ENCODE measurements at places on chromosomes 16 and 17. TPM values are rescaled to one million over a fixed set of nuclear protein-coding genes. Genes with fewer than 3 reads are reported as not detected.

EPX gene
- 0.26 TPM for polyA plus RNA-seq

DNA sequence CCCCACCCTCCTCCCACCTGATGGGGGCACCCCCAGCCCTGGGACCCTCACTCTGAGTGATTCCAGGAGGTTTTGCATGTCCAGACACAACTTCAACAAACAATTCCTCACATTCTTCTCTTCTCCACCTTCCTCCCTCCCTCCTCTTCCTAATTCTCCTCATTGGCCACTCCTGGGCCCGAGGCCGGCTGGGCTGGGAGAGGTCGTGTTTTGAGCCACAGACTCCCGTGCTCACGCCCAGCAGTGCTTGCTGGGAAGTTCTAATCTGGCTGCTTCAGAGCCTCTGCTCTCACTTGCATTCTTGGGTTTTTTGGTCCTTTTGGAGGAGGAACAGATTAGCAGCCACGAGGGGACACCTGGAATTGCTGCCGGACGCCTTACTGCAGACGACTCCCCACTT, 157.0 kb downstream of the NTN1 start:
- no peak for DNase-seq

- peak; percentile 95 for DNase-seq
These were observed 1.3 kb upstream of the PCGF2 start for GRCh38 chr17:38749223-38750043.

TPSG1 gene
- polyA plus RNA-seq = 1.3 TPM

GRCh38 chr17:792277-792676, 10.1 kb downstream of the MRM3 start:
- DNase-seq = no peak

C17orf107 gene
- 0.80 TPM for polyA plus RNA-seq

DNA sequence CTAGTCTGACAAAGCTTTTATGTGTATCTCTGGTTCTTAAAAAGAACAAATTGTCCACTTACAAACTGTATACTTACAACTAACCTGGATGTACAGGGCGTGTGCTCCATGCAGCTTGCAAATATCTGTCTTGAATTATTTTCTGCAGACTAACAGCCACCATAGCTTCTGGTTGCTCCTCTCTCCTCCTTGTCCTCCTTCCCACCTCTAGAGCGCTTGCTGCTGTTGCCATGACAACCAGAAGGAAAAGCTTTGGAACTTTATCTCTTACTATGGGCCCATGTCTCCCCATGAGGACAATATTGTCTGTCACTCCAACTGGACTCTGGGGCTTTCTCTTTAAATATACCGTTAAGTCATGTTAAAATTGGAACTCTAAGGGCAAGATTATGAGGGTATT, 71.5 kb upstream of the DHX40 start:
- DNase-seq = no peak

ITFG1 gene
- 80.3 TPM for polyA plus RNA-seq

SMPD3 gene
- 0.84 TPM for polyA plus RNA-seq

KRT17 gene
- polyA plus RNA-seq = 243 TPM

BICDL2 gene
- not detected for polyA plus RNA-seq

DNA sequence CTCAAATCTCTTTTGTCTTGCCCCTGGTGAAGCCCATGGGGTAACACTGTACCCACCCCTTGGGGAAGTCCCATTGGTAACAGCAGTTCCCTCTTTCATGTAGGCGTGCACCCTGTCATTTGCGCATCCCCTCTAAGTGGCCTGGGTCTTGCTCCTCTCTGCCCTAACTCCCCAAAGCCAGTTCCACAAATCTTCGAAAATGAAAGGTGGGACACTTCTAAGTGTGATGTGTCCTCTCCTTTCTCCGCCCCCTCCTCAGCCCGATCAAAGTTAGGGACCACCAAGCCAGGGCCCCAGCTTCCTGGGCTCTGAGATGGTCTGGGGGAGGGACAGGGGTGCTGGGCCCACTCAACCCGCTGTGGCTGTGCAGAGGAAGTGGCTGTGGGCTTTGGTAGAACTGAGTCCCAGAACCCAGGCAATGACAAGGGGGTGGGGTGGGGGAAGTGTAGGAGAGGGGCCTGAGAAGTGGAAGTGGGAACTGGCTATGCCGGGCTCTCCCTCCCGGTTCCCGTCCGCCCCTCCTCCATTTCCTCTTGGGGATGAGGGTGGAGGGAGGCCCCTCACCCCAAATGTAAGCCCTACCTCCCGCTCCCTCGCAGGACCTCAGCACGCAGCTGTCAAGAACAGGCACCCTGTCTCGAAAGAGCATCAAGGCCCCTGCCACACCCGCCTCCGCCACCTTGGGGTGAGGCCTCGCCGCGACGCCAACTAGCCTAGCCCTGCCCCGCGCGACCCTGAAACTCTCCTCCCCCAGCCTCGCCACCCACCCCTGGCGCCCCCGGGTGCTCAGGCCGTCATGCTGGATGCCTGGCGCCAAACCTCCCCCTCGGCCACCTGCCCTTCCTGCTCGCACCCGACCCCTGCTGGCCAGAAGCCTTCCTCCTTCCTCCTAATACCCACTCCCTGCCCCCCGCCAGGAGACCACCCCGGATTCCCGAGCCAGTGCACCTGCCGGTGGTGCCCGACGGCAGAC, 8.7 kb downstream of the ABI3 start:
- no peak for DNase-seq

GRCh38 chr17:56074361-56074890, 78.8 kb upstream of the ANKFN1 start:
- DNase-seq = peak; percentile 83

CIITA gene
- polyA plus RNA-seq = 3.0 TPM

CRYBA1 gene
- not detected for polyA plus RNA-seq

ESRP2 gene
- polyA plus RNA-seq = 0.21 TPM

DNA sequence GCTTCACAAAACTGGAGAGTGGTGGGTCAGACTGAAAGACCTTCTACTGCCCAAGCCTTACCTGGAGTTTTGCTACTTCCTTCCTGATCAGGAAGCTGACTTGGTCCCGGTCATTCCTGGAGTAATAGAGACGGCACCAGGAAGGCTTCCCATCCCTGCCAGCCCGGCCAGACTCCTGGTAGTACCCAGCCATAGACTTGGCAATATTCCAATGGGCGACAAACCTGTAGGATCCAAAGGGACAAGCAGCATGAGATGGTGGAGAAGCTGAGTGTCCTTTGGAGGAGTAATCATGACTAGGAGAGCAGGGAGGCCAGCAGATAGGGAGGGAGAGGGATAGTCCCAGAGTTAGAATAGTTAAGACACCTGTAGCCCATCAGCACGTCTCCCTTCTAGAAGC, 8.7 kb downstream of the RECQL5 start:
- DNase-seq = no peak

GRCh38 chr16:20899477-20900298, 470 bp downstream of the DCUN1D3 start:
- no peak for DNase-seq

DNA sequence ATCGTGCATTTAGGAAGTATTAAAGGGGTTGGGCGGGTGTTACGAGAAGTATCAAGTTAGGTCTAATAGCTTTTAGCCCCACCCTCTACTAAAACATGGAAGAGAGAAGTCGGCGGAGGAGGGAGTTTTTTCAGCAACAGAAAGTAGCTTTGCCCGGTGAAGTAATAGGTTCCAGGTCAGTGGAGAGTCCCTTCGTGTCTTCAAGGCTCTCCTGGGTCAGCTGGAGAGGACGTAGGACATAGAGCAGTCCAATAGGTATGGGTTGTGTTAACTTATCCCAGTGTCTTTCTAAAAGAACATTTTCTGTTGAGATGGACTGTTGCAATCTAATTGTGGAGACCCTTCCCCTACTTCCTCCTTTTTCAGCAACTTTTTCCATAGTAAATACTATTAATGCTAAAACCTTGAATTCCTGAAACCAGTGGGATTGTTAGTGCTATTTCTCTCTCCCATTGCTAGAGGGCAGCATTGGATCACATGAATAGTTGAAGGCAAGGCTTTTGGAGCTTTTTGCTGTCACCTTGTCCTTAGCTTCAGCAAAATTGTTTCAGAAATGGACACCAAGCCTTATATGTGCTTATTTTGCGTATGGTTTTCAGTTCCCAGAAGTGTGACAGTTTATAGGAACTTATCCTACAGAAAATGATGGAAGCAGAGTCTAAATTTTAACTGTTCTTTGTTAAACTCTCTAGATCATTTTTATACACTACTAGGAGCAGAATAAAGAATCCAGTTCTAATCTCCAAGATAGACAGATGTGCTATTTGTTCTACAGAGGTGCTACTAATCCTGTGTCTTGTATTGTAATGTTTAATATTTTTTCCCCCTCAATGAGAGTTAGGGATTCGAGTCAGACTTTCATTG, 38.4 kb downstream of the UTP18 start:
- peak; percentile 75 for DNase-seq

DNA sequence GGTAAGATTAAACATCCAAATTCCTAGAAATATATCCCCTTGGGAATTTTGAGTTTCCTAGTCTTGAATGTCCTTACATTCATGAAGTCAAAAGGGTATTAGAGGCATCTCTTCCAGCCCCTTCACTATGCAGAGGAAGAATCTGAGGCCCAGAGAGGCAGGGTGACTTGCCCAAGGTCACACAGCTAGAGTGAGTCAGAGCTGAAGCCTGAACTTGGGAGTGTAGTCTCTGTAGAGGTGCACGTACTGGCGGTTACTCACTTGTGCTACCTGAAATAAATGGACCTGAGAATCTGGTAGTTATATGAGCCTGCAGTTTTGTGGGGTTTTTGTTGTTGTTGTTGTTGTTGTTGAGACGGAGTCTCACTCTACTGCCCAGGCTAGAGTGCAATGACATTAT, 164.0 kb downstream of the XYLT1 start:
- DNase-seq = no peak

DNA sequence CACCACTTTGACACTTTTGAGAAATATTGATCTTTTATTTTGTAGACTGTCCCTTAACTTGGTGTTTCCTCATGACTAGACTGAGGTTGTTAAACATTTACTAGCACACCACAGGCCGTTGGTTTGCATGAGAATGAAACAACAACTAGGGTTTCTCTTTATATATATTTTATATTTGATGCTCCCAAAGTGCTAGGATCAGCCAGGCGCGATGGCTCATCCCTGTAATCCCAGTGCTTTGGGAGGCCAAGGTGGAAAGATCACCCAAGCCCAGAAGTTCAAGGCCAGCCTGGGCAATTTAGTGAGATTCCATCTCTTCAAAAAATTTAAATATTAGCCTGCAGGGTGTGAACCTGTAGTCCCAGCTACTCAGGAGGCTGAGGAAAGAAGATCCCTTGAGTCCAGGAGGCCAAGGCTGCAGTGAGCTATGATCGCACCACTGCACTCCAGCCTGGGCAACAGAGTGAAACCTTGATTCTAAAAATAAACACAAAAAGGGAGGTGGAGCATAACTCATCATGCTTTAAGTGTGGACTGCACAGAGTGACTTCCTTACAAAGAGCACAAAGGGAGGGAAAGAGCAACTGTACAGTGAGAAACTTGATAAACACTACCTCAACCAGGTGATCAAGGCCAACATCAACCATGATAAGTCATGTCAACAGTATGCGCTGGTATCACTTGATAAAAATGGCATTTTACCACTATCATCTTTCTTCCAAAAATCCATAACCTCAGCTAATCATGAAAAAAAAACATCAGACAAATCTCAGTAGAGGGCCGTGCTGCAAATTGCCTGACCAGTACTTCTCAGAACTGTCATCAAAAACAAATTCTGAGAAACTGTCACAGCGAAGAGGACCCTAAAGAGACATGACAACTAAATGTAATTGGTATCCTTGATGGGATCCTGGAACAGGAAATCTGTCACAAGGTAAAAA, 72.8 kb upstream of the ATF7IP2 start:
- DNase-seq = no peak

KRT31 gene
- 5.5 TPM for polyA plus RNA-seq

VTN gene
- 0.23 TPM for polyA plus RNA-seq

DNA sequence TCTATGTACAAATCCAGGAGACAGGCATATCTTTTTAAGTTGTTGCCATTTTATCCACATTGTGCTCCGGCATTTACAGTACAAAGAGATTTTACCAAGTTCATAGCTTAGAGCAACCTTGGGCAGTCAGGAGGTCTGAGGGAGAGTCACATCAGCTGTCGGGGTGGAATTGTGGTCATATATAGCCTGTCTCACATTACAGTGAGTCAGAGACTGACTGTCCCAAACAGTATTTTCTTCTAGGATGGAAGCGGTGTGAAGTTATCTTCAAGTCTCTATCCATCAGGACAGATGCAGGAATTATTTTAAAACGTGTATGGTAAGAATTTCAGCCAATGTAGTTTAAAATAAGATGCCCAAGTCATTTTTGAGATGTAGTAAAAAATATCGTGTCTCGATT, 53.0 kb downstream of the GPRC5B start:
- DNase-seq = peak; percentile 77

DNA sequence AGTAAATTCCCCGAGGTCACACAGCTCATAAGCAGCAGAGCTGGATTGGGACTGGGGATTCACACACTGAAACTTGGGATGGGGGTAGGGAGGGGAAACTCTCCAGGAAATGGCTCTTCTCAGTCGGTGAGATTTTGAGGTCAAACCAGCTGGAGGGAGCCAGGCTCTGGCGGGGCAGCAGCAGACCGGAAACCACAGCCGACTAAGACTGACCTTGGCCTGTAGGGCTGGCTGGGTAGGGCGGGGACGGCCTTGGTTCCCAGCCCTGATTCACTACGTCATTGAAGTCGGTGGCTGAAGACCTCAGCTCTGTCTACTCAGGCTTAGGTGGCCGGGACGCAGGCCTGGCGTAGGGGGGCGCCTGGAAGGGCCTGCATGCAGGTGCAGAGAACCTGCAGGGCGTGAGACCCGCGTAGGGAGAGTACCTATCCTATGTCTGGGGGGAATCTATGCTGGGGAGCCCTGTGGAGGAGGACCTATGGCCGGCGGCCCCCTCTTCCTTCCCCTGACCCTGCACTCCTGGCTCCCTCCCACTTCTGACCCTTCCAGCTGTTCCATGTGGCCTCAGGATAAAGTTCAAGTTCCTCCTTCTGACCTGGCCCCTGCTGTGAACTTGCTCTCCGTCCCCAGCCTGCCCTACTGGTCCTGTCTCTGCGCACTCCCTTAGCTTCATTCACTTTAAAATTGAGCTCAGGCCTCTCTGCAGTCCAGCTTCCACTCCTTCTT, 11.9 kb upstream of the SLC4A1 start:
- DNase-seq = peak; percentile 75

- peak; percentile 44 for DNase-seq
These were observed 69.2 kb upstream of the DHX40 start for GRCh38 chr17:59496178-59496577.
